Activated naive CD8-positive, alpha-beta T cell treated with anti-CD3 and anti-CD28 coated beads for 36 hours (primary cell): ENCODE measurements at places on chromosomes 1 and 21.

- no peak for DNase-seq
Measured at GRCh38 chr1:45685308-45686014, 872 bp downstream of the GPBP1L1 start.

GRCh38 chr1:17839641-17840196 lies 84.6 kb downstream of the ACTL8 start:
- DNase-seq = no peak

DNA sequence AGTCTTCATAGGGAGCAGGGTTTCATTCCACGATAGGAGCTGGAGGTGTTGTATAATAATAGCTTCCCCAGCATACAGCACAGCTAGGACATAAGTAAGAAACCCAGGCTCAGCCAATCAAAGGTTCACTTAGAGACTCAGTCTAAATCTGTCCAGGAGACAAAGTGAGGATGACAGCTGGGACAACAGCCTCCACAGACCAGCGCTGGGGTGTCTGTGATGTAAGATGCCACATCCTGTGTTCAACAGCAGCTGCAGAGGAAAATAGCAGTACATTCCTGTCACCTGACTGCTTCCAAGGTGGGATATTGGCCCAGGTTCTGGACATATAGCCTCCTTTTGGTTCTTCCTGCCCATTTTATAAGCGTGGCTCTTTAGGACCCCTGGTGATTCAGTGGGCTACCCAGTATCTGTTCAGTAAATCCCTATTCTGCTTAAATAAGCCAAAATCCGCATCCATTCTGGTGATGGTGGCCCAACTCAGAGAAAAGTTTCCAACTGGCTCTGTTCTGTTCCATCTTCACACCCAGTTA lies 176.8 kb upstream of the SYT6 start:
- DNase-seq = no peak

GRCh38 chr21:35489389-35489980 lies 440.4 kb upstream of the RUNX1 start:
- no peak for DNase-seq

DNA sequence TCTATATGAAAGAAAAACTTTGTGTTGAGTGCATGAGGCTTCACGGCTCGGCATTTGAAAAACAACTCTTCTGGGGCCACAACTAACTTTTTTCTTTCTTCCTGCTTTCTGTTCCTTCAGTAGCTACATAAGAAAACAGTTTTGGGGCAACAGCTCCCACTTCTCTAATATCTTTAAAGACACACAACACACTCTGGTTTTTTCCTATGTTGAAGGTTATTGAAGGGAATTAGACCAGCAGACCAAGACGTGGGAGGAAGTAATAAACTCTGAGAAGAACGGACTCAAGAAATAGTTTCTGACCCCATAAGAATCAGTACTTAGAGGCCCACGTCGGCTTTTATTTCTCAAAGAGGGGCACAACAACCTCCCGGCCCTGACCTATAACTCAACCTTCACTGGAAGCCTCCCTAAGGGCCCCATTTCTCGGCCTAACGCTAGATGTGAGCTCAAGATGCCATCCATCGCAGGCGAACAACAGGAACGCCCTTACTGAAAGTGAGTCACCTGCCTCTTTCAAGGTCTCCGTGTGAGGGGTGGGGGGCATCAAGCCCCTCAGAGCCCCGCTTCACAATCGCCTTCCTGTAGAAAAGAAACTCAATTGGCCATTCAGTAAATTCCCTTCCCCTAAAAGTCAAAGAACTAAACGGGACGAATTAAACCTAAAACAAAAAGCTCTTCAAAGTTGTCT lies 844 bp downstream of the ZMYM6 start:
- DNase-seq = peak; percentile 41

GRCh38 chr1:197553281-197553680 lies 222.0 kb downstream of the DENND1B start:
- no peak for DNase-seq

DNA sequence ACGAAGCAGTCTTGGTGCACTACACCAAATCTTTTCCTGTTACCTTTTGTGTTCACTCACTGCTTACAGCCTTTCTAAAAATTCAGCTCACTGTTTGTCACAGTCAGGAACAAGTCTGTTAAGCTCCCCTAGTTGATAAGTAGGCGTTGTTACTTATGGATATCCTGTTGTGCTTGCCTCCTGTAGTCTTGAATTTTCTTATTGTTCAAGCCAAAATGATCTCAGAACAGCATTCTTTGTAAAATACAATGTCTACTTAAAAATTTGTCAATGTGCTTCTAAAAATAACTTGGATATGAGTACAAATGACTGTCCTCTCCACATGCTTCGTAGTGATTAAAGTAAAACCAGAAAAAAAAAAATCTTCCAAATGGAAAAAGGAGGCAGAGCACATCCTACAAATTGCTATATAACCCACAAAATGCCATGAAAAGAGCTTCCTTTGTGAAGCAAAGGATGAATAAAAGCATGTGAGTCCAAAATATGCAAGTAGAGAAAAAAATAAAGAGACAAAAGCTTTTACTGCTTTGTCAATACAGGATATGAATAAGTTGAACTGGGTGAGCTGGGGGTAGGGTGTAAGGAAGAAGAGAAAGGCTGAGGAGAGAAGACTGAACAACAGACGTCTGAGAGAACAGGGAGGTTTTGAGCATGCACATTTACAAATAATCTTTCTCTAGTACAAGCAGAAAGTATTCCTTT lies 228.9 kb upstream of the ADGRL4 start:
- DNase-seq = no peak

DNA sequence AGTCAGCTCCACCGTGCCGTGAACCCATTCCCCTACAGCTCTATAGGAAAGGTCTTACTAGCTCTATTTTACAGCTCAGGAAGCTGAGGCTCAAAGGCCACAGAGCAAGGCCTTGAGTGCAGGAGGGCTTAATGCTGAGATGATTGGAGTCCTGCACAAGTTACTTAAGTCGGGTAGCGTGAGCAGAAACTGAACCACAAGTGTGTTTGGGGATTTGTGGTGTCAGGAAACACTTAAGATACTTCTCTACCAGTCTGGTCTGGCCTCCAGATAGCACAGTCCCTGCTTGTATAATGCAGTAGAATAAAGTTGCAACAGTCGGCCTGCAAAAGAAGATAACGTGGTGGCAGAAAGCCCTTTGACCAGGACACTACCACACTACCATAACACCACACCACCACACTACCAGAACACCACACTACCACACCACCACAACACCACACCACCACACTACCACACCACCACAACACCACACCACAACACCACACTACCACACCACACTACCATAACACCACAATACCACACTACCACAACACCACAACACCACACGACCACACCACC lies 118.1 kb downstream of the SPSB1 start:
- peak; percentile 6 for DNase-seq

DNA sequence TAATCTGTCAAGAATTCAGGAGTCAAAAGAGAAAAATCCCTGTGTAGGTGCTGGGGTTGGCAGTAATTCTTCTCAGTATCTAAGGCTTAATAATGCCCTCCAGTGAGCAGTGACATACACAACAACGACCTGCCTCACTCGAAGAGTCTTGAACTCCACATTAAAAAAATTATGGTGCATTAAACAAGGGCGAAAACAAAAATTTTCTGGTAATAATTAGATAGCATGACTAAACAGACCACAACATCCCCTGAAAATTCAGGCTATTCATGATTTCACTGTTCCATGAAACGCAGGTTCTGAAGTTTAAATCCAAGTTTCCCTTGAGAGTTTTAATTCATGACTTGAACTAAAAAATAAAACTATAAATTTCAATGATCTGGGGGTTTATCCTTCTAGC lies 5.1 kb downstream of the SRSF4 start:
- DNase-seq = no peak

- DNase-seq = no peak
Measured at GRCh38 chr1:84133479-84133878, 10.6 kb upstream of the PRKACB start.

DNA sequence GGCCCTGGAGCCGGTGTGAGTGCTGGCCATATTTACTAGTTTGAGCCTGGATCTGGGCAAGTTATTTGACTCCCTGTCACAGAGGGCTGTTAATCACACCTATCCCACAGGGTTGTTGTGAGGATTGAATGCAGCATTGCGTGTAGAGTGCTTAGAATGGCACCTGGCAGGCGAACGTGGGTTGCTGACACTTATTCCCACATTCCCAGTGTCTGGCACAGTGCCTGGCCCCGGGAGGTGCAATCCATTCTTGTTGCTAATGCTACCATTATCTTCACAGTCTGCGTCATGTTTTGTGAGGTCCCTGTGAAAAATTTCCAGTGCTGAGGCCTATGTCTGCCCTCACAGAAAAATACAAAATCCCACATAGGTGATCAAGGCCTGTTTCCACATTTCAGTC lies 66.1 kb downstream of the CD2 start:
- no peak for DNase-seq

- no peak for DNase-seq
Measured at GRCh38 chr1:221444346-221444745, 297.5 kb downstream of the DUSP10 start.

DNA sequence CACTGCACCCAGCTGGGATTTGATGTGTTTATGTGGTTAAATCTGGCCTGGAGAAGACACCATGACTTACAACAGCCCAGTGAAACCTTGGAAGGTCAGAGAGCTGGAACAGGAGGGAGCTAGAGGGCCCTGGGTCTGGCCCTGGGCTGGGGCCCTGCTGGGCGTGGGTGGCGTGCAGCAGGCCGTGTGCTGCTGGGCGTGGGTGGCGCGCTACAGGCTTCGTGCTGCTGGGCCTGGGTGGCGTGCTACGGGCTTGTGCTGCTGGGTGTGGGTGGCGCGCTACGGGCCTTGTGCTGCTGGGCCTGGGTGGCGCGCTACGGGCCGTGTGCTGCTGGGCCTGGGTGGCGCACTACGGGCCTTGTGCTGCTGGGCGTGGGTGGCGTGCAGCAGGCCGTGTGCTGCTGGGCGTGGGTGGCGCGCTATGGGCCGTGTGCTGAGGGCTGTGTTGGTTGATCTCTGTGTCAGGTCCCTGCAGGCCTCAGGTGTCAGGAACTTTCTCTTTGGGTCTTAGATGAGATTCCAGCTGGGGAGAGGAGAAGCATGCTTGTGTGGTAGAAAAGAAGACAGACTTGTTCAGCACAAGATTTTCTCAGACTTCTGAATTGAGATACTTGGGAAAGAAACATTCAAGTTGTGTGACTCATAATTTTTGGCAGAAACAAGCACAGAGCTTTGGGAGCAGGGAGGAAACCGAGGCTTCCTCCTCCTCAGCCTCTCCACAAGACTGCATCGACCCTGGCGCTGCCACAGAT lies 66.0 kb downstream of the COL18A1 start:
- peak; percentile 40 for DNase-seq

- no peak for DNase-seq
Measured at GRCh38 chr1:194866153-194866552, 1679.7 kb upstream of the B3GALT2 start.

- no peak for DNase-seq
Measured at GRCh38 chr1:184188037-184188436, 136.5 kb downstream of the TSEN15 start.

- DNase-seq = no peak
Measured at GRCh38 chr1:71473331-71473730, 392.5 kb upstream of the ZRANB2 start.

DNA sequence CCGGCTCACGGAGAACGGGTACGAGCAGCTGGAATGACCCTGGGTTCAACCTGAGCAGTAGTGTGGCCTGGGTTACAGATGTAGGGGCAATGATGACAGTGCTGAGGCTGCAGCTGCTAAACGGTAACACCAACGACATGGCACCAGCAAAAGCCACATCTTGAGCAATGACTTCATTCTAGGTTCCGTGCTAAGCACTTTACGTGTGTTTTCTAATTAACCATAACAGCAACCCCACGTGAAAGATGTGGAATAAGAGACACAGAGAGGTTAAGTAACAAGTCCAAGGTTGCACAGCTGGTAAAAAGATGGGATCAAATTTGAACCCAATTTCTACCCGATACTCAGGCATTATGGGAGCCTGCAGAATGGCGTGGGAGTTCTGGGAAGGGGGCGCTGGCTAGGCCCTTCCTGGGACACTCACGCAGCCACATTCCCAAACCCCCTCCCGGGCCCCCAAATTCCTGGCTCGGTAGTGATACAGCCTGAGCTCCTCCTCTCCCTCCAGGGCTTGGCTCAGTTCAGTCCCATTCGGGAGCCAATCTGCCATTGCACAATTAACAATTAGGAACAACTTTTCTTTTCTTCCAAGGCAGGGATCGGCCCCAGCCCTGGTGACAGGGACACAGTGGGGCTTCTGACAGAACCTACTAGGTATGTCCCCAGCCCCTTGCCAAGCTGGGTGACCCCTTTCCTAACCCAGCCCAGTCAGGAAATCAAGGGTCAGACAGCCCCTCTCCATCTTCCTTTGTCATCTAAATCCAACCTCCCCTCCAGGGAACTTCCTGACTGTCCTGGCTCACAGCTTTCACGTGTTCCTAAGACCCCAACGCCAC lies 23.8 kb upstream of the ECE1 start:
- no peak for DNase-seq

DNA sequence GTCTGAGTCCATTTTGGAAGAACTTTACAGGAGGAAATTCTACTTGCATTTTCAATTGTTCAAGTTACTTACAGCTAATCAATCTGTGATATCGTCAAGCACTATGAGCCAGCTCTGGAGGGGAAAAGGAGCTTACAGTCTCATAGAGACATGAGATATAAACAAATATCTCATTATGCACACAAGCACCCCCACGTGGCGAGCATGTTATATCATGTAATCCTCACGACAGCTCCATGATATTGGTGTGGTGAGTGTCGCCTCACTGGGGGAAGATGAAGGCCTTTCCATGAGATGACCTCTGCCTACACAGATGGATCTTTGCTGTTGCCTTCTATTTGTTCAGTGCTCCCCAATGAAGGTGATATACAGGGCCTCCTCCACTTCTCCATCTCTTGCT lies 34.6 kb downstream of the TNR start:
- no peak for DNase-seq

- peak; percentile 19 for DNase-seq
Measured at GRCh38 chr1:67723620-67724019, 38.6 kb downstream of the GADD45A start.

DNA sequence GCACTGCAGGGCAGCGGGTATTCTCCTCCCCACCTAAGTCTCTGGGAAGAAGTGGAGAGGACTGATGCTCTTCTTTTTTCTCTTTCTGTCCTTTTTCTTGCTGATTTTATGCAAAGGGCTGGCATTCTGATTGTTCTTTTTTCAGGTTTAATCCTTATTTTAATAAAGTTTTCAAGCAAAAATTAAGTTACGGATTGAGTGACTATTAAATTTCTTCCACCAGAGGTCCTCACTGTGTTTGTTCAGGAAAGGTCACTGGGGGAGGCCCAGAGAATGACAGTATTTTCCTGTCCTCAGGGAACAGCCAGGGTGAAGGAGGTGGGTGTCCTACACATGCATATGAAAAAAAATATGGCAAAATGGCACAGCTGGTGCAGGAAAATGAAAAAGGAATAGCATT lies 4.4 kb upstream of the ELF3 start:
- DNase-seq = no peak

DNA sequence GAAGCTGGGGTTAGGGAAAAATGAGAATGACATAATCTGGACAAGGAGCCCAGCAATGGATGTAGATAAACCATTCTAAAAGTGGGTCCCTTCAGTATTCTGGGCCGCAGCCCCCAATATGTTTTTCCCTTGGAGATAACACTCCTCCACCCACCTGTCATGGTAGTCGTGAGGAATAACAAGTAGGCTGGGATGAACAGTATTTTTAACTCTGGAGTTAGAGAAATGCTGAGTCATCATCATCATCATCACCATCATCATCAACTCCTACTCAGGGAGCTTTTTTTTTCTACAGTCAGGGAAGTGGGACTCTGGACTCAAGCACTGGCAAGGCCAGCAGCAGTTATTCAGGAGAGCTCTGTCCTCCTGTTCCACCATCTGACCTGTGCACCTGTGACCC lies 12.8 kb downstream of the CADM3 start:
- no peak for DNase-seq

- no peak for DNase-seq
Measured at GRCh38 chr1:18711536-18712251, 81.0 kb downstream of the PAX7 start.
